ENCODE measurements at places on chromosomes 13 and 19. TPM values are rescaled to one million over a fixed set of nuclear protein-coding genes. Genes with fewer than 3 reads are reported as not detected.

- no peak for DNase-seq
Observed at GRCh38 chr13:21615427-21615826, 11.5 kb upstream of the MICU2 start.

DNA sequence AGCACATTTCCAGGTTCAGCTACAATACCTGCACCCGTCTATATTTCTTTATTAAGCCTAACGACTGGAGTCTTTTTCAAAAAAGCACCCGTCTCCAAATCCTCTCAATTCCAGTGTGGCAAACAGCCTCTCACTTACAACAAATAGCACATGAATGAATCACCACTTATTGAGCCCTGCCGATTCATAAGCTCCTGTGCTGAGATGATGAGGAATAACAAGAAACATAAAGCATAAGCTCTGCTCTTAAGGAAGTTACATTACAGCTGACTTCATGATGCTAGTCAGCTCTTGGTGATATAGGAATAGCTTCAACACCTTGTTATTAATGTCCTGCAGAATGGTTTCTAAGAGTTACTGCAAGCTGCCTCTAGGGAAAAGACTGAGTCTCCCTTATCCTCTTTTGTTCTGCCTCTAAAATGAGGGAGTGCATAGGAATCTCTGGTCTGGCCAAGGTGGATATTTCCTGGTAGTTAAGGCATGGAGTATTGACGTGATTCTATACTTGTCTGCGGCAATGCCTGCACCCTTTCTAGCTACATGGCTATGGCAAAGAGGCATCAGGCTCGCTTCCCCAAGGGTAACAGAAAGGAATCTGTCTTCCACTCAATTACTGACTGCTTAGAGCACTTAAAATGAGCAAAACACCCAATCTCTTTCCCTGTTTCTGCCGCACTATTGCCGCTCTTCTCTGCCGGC, 195.7 kb downstream of the KLF12 start:
- peak; percentile 19 for DNase-seq

GRCh38 chr19:17719730-17720400, 585 bp downstream of the MAP1S start:
- DNase-seq: no peak

GRCh38 chr13:61797397-61797796, 381.7 kb upstream of the PCDH20 start:
- DNase-seq: no peak

RXFP2 gene
- total RNA-seq: not detected
